K562 (cell line): ENCODE measurements at places on chromosomes 3 and 15. TPM values are rescaled to one million over a fixed set of nuclear protein-coding genes. Genes with fewer than 3 reads are reported as not detected.

LRRC15 gene
- not detected in 2 replicates for total RNA-seq

VGLL3 gene
- 0.02 and 0.09 TPM in 2 replicates for total RNA-seq

GRCh38 chr3:38254872-38255271 lies 10.7 kb upstream of the SLC22A13 start:
- H3K27me3 ChIP-seq = no peaks in the 10 kb centered on the region
- H3K36me3 ChIP-seq = peaks cover 52% of the 10 kb centered on the region
- no peak overlapping the region for H3K27ac ChIP-seq
- no peak for DNase-seq
- no peak overlapping the region for H3K4me3 ChIP-seq

DNA sequence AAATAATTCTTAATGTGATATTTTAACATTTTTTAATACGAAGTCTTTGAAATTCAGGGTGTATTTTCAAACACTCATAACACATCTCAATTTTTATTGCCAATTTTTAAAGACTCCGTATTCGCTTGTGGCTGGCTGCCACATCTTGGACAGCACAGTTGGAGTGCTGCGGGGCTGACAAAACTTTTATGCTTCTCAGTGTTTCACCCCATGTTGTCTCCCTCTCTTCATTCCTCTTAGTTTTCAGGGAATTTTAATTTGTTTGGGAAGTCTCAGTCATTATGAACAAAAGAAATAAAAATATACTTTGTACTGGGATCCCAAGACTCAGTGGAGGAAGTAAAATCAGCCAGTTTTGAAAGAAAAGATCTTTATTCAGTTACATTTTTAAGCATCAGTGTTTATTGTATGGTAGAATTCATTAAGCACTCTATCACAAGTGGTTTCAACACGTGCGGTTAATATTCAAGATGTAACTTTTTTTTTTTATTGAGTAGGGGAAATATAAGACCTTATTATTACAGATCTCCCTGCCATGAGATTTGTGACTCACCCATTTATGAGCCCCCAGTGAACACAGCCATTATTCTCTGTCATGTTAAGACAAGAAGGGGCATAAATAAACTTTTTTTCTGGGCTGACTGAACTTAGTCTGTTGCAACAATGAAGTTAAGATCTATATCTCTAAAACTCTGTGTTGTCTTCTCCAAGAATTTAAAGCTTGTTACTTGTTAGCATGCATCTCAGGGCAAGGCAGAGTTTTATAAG lies 26.8 kb downstream of the KAT2B start:
- no peaks in the 10 kb centered on the region for H3K36me3 ChIP-seq
- H3K27me3 ChIP-seq = no peaks in the 10 kb centered on the region
- no peaks in the 10 kb centered on the region; the same call in 1 of the 2 replicates for H3K4me1 ChIP-seq
- H3K27ac ChIP-seq = no peak overlapping the region
- no peak overlapping the region for H3K4me3 ChIP-seq

GRCh38 chr3:24837601-24838000 lies 343.0 kb upstream of the THRB start:
- no peaks in the 10 kb centered on the region for H3K4me1 ChIP-seq
- no peaks in the 10 kb centered on the region for H3K36me3 ChIP-seq
- no peaks in the 10 kb centered on the region for H3K27me3 ChIP-seq
- no peak overlapping the region for H3K4me3 ChIP-seq
- no peak for DNase-seq

- H3K4me1 ChIP-seq = no peaks in the 10 kb centered on the region
- no peaks in the 10 kb centered on the region for H3K36me3 ChIP-seq
- H3K27ac ChIP-seq = no peak overlapping the region
- H3K27me3 ChIP-seq = peaks cover 28% of the 10 kb centered on the region
- no peak overlapping the region for H3K4me3 ChIP-seq
These were observed 61.0 kb downstream of the PLXNA1 start for GRCh38 chr3:127043731-127044510.
